Stimulated activated CD8-positive, alpha-beta memory T cell treated with anti-CD3 and anti-CD28 coated beads, Interleukin-4, amount 100 ng/mL, for 4 hours (primary cell): ENCODE measurements at places on chromosomes 2 and 18.
A peak's percentile ranks its signal among the peaks of the same experiment; 100 is the strongest.

DNA sequence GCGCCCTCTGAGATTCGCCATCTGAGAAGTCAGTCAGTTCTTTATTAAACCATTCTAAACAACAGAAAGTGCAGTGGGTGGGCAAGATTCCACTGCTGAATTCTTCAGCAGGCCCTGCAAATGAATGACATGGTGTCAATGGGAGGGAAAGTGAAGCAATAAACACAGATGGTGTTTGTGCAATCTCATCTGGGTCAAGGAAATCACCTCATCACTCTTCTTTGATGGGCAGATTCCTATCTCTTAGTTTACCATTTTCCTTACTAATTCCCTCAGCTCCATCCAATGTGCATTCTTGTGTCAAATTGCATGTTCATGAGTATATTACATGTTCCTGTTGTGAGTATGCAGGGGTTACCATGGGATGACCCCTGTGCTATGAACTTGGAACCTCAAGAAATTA, 100.7 kb upstream of the CYP1B1 start:
- DNase-seq: no peak

- no peak for DNase-seq
Measured at GRCh38 chr2:13230221-13230620, 513.5 kb downstream of the TRIB2 start.

DNA sequence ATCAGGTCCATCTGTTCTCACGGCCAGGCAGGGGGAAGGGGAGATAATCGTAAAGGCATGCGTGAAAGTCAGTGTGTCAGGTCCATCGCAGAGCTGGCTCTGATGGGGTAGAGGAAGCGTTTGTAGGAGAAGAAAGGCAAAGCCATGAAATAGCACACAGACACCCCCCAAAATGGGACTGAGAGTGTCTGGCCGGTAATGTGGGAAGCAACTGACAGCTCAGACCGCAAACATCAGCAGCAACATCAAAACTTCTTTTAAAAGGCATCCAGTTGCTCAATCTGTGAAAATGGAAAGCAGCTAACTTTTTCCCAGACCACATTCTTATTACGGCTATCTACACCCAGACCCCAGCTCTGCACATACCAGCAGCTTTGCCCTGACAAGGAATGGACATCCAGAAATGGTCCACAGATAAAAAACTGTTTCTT, 232.6 kb downstream of the EN1 start:
- no peak for DNase-seq

DNA sequence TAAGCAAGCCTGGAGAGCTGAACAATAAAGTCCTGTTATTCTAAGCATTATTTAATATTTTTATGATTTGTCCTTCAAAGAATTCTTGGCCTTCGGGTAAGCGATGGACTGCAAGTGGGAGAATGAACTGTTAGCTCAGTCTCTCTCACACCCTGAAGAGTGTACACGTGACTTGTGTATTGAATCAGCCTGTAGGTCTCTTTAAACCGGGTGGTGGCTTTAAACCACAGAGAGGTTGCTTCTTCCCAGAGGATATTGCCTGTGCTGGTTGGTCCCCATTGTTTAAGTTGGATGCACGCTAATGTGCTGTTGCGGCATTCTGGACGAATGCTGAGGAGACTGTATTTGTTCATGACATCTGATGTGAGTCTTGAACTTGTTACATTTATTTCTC, 183.3 kb downstream of the LTBP1 start:
- no peak for DNase-seq

GRCh38 chr2:228549441-228550007, 368.0 kb upstream of the SPHKAP start:
- DNase-seq: no peak

GRCh38 chr2:38907743-38908562, 18.3 kb downstream of the ARHGEF33 start:
- DNase-seq: no peak

- no peak for DNase-seq
Measured at GRCh38 chr18:55485666-55486065, 102.3 kb downstream of the TCF4 start.

DNA sequence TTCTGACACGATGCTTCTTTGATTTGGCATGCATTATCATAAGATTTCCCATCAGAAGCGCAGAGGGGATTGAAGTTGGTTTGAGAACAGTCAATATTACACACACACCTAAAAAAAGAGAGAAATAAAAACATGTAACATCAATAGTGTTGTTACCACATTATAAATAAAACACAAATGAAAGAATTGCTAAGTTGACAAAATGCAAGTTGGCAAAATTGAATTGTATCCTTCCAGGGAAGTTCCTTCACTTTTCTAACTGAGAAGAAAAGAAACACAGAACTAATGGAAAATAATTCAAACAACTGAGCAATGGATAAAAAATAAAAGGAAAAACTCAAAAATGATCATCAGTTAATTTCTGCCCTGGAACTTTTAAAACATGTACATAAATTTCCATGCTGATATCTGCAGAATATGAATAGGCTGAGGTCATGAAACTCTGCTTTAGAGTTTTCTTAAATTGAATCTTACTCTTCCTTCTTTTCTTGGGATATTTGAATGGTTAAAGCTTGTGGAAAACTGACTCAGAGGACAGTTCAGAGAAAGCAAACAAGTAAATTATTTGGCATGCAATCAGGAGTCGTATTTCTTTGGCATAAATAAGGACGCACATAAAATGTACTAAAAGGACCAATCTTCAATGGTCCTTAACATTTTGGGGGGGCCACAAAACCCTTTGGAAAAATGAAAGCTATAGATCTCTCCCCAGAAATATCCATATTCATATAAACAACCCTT, 152.4 kb upstream of the CAVIN2 start:
- no peak for DNase-seq

GRCh38 chr2:115169814-115170213, 727.4 kb downstream of the DPP10 start:
- DNase-seq: no peak

DNA sequence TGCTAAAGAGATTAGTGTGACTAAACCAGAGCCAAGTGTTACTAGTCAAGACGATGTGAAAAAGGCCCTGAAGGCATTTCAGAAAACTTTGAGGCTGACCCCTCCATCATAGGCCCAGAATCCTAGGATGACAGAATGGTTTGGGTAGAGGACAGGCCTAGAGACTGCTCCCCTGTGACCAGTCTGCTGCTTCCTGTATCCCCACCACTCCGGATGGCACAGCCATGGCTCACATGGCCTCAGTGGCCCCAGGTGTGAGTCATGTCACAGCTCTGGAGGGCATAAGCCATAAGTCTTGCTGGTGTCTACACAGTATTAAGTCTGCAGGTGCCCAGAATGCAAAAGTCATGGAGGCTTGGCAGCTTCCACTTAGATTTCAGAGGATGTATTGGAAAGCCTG, 12.4 kb upstream of the STAT1 start:
- no peak for DNase-seq

GRCh38 chr2:182436252-182436651, 9.4 kb upstream of the PDE1A start:
- no peak for DNase-seq

- no peak for DNase-seq
Measured at GRCh38 chr2:216498070-216498378, 620 bp upstream of the RPL37A start.

DNA sequence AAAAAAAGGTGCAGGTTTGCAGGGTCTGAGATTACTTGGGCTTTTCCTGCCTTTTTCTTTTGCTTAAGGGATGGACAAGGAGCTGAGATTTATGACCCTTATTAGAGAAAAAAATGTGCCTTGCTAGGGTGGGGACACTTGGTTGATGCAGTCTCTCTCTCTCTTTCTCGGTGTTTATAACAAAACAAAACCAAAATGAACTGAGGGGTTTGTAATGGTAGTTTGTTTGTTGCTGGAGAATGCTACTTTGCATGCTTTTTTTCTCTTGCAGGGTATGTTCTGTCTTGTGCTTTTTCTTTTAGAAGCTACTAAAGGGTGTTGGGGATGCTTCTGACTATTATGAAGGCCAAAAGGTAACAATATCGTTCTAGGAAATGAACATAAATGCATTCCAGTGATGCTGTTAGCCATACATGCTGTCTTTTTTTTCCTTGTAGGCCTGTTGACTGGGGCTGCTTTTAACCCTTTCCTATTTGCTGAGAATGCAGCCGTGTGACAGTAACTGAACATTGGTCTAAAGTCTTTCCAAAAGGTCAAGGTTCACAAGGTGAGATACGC, 435 bp downstream of the ZNF532 start:
- no peak for DNase-seq

GRCh38 chr2:70089983-70090525, 2.8 kb downstream of the PCBP1 start:
- DNase-seq: no peak

GRCh38 chr2:109382951-109383350, 230.8 kb downstream of the SEPTIN10 start:
- DNase-seq: no peak

DNA sequence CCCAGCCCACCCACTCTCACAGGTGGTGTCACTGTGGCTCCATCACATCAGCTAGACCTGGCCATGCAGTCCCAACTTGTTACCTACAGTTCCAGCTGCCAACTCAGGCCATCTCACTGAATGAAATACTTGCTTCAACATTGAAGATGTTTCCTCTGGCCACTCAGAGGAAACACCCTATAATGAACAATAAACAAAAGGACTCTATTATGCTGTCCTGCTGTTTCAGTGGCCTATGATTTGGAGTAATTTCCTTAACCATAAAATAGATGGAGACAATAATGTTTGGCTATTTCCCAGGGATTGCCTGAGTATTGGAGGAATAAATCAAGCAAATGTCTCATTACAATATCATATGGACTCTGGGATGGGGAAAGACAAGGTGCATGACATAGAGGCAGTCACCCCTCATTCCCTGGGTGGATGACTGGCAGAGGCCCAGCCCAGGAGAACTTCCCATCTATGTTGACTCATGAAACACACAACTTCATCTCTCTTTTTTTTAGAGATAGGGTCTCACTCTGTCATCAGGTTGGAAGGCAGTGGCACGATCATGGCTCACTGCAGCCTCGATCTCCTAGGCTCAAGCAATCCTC, 134.4 kb downstream of the TGIF1 start:
- no peak for DNase-seq

DNA sequence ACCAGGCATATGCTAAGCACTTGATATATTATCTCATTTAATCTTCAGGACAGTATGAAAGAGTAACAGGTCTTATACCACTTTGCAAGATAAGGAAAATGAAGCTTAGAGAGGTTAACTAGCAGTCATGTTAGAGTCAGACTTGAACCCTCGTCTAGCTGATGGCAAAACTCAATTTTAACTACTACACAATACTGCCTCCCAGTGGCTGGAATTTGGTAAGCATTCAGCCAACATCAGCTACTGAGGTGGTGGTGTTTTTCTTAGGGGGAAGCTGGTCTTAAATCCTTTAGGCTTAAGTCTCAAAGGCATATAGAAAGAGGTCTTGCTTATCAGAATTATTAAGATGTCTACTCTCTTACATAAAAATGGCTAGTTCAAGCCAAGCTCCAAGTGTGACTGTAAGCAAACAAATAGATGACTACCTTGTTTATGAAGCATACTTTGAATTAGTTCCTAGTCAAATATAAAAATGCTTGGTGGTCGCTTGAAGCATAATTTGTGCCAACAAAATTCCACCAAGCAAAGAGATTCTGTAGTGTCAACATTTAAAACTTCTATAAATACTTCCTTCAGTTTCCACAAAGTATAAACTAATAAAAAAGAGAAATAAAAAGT, 325.4 kb upstream of the FIGN start:
- DNase-seq: no peak

DNA sequence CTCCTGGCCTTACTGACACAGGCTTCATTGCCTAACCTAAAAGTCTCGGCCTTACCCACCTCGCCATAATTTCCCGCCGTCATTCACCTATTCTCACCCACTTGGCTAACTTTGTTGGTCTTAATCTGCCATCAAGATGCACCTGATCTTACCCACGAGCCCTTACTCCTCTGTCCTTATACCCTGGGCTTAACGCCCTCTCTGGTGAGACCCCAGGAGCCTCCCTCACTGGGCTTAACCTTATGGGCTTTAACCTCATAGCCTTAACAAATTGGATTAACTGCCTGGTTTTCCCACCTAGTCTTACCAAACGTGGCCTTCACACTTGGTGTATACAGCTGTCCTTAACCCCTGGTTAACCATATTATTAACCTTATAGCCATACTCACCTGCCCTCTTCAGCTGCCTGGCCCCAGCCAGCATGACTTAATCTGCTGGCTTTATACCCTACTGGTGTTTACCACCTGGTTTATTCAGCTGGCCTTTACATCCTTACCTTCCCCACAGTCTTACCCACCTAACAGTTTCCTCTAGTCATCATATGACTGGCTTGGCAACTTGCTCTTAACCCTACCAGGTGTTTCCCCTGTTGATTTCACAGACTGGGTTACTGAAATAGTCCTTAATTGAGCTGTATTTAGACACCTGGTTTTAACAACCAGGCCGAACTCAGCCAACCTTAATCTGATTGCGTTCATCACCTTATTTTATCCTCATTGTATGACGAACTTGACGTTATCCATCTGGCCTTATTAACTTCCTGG, 132.0 kb upstream of the ZSWIM2 start:
- no peak for DNase-seq

- peak; percentile 38 for DNase-seq
Measured at GRCh38 chr2:393711-394696, 106.1 kb upstream of the ALKAL2 start.

DNA sequence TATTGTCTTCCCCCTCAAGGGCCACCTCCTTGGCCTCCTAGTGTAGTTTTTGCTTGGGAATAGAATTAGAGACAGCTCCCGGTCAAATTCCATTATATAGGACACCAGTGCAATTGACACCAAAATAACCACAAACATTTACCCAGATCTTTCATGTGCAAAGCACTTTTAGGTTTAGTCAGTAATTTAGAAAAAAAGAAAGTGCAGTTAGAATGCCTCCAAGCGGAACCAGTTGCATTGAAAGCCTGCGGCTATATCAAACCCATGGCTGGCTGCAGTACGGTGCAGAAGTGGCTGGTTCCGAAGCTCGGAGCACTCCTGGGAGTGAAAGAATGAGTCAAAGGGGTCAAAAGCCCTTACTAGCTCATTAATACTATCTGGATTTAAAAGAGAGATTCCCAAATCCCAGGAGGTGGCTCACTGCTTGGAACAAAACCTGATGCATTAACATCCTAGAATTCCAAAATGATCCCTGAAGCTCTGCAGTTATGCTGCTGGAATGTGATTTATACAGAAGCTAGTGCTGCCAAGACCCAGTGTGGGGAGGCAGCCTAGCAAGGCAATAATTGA, 432.2 kb upstream of the KLHL29 start:
- DNase-seq: no peak

GRCh38 chr2:46763861-46764260, 151.7 kb downstream of the MCFD2 start:
- DNase-seq: no peak

- DNase-seq: no peak
Measured at GRCh38 chr2:101823859-101824258, 126.4 kb downstream of the MAP4K4 start.

GRCh38 chr2:115163572-115163971, 721.1 kb downstream of the DPP10 start:
- DNase-seq: no peak

GRCh38 chr2:111049792-111050640, 70.7 kb upstream of the BCL2L11 start:
- DNase-seq: no peak

DNA sequence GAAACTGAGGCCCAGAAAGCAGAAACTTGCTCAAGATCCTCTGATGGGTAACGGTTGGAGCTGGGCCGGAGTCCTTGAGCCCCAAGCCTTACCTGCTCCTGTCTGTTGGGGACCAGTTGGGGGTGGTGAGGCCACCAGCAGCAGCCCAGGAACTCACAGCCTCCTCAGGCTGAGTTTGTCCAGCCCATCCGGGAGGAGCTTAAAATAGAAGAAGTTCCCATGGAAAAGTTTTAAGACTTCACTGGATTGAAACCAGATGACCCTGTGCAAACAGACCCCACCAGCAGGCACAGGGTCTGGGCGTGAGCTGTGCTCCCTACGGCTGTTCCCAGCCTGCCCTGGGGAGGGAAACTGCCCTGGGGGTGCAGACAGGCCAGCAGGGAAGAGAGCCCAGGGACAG, 40.6 kb upstream of the FOSL2 start:
- DNase-seq: no peak
